ENCODE measurements at places on chromosomes 5 and 9. TPM values are rescaled to one million over a fixed set of nuclear protein-coding genes. Genes with fewer than 3 reads are reported as not detected.

FST gene
- 3.0 TPM for total RNA-seq

SRD5A1 gene
- 51.8 TPM for total RNA-seq

MYOZ3 gene
- total RNA-seq: 1.7 TPM

PCDHA10 gene
- total RNA-seq: 20.3 TPM

PHYHD1 gene
- 1.1 TPM for total RNA-seq

DNA sequence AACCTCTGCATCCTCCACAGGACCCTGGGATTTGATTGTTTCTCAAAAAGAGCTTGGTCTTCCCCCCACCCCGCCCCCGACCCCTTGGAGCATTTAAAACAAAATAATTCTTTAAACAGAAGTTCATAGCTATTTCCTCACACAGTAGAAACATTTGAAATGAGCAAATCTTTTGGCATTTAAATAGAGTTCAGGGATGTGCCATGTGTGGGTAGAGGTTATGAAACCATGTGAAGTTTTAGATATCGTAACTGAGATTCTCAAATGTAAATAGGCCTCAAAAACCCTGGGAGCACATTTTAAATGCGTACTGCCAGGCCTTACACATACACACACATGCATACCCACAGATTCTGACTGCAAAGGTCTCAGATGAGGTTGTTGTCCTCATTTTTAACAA is 66.5 kb downstream of the EPB41L4B start:
- no peak for DNase-seq

- no peak for DNase-seq
These were observed 224.7 kb downstream of the NFIB start for GRCh38 chr9:14089051-14089803.

- DNase-seq: no peak
These were observed 64.6 kb upstream of the SYNPO start for GRCh38 chr5:150575745-150576448.

DNA sequence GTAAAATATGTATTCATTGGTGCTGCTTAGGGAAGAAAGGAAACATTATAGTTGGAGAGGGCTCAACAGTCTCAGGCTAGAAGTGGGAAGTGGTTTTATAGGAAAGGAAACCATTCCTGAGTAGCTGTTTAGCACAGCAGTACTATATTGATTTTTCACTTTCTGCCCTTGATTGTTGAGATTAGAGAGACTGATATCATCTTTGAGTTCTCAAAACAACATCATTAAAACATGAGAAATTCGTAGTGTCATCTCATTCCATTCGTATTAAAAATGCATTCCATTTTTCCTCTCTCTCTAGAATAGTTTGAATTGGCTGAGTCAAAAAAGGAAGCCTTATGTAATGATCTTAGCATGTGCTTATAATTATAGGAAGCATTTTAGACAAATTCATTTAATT is 14.1 kb downstream of the POLR3G start:
- DNase-seq: no peak

- DNase-seq: no peak
These were observed 282.4 kb downstream of the EFNA5 start for GRCh38 chr5:107388141-107388861.

DNA sequence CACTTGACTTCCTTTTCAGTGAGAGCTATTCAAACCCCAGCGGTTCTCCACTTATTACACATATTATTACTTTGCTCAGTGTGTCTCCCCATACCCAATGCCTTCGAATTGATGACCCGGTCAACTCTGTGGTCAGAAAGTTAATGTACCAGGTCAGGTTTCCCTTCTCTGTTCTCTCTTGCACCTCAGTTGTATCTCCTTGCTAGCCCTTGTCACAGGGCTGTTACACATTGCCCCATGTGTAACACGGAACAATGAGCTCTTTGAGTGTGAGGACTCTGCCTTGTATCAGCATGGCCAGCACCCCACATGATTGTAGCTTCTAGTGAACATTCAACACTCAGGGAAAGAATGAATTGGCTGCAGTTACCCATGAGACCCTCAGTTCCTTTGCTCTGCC is 73.6 kb downstream of the DOCK2 start:
- DNase-seq: no peak
